ENCODE measurements at places on chromosomes 13 and 19.

DNA sequence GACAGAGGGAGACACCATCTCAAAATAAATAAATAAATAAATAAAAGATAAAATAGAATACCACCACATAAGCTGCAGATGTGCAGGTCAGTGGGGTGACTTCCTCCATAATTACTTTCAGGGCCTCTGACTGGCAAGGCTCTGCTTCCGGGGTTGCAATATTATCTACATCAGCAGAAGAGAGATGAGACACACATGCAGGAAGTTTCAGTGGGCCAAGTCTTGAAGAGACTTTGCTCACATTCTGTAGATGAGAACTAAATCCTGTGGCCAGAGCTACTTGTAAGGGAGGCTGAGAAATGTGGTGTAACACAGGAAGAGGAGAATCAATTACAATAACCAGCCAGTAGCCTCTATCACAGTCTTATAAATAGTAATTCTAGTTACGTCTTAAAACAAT, 89.9 kb upstream of the MAB21L1 start:
- H3K4me3 ChIP-seq, result no peak overlapping the region
- DNase-seq, result no peak
- no peak overlapping the region for H3K27ac ChIP-seq
- H3K36me3 ChIP-seq, result peaks cover 10% of the 10 kb centered on the region

- peaks cover 72% of the 10 kb centered on the region for H3K27me3 ChIP-seq
- no peaks in the 10 kb centered on the region for H3K36me3 ChIP-seq
- no peak overlapping the region for H3K4me3 ChIP-seq
- DNase-seq, result no peak
These were observed 26.6 kb downstream of the MCF2L start for GRCh38 chr13:112995395-112996191.

GRCh38 chr19:56919308-56919995, 78.9 kb upstream of the PEG3 start:
- H3K36me3 ChIP-seq, result no peaks in the 10 kb centered on the region
- H3K4me1 ChIP-seq, result no peaks in the 10 kb centered on the region
- DNase-seq, result no peak
- no peak overlapping the region for H3K27ac ChIP-seq
- H3K4me3 ChIP-seq, result no peak overlapping the region

DNA sequence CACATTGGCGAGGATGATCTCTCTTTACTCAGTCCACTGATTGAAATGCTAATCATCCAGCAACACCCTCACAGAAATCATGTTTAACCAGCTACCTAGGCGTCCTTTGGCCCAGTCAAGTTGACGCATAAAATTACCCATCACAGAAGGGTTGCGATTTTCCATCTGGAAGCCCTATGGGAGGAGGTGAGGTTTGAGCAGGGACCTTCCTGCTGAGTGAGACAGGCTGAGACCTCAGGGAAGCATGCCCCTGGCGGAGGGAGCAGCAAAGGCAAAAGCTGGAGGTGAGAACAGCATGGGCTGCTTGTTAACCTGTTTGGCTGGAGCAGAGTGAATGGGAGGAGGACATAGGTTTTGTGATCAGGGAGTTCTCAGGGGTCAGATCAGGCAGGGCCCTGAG, 7.3 kb downstream of the TTC9B start:
- peaks cover under 1% of the 10 kb centered on the region for H3K27me3 ChIP-seq
- no peaks in the 10 kb centered on the region for H3K4me1 ChIP-seq
- no peak for DNase-seq
- no peak overlapping the region for H3K4me3 ChIP-seq
- H3K36me3 ChIP-seq, result peaks cover 34% of the 10 kb centered on the region

DNA sequence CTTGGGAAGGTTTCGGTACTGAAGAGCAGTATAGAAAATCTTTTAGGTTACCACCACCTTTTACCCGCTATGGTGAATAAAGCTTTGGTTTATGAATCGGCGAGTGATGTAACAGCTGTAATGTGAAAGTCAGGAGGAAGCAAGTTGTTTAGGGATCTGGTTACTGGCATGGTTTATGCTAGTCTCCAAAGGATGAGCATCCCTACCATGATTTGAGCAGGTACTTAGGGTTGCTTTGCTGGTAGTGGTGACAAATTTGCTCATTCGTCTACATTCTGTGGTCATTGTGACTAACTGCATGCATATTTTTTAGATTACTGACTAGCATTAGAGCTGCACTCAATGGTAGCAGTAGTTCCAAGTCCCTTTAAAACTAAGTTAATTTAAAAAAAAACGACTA, 104.1 kb downstream of the FRY start:
- H3K27me3 ChIP-seq, result no peaks in the 10 kb centered on the region
- peaks cover 8% of the 10 kb centered on the region for H3K4me1 ChIP-seq
- H3K4me3 ChIP-seq, result no peak overlapping the region
- peak overlapping the region; percentile 81 for H3K27ac ChIP-seq
- no peak for DNase-seq
- peaks cover 12% of the 10 kb centered on the region for H3K36me3 ChIP-seq

DNA sequence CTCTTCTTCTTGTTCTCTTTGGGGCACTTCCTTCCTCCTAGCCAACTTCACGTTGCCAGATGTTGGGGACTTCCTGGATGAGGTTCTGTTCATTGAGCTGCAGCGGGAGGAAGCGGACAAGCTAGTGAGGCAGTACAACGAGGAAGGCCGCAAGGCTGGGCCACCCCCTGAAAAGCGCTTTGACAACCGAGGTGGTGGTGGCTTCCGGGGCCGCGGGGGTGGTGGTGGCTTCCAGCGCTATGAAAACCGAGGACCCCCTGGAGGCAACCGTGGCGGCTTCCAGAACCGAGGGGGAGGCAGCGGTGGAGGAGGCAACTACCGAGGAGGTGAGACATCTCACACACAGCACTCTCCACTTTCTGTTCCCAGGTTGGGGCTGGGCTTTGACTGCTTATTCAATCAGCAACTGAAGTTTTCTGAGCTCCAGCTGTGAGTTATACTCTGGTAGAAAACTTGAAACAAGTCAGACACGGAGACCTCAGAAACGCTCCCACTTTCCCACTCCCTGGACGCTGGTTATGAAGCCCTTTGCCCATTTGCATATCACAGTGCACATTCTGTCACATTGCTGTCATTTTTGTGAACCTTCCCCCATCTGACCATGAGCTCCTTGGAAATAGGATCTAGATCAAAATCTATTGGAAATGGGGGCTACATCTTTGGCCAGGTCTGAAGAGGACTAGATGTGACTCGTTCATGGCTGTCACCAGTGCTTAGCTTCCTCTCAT, 7.2 kb upstream of the CCDC97 start:
- no peaks in the 10 kb centered on the region for H3K27me3 ChIP-seq
- peaks cover 33% of the 10 kb centered on the region for H3K4me1 ChIP-seq
- no peak overlapping the region for H3K4me3 ChIP-seq
- DNase-seq, result peak; percentile 41
- H3K27ac ChIP-seq, result no peak overlapping the region

All from tibial artery (tissue), 4 donors.